ENCODE measurements at places on chromosomes 1 and 21. TPM values are rescaled to one million over a fixed set of nuclear protein-coding genes. Genes with fewer than 3 reads are reported as not detected.

DNA sequence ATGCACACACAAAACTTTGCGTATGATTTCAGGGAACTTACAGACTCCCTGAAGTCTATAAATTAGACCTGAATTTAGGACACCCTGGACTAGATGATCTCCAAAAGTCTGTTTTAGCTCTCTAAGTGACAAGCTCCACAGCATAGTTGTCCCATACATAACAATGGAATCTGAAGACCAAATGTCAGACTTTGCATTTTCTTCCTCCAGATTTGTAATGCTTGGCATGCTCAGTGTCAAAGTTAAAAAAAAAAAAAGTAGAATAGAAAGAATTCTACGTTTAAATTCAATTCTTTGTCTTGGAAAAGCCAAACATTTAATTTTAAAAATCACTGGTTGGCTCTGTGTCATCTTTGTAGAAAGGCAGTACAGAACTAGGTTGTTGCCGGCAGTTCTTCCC is 66.7 kb downstream of the OLFML2B start:
- DNase-seq, result no peak

- DNase-seq, result no peak
Observed at GRCh38 chr21:45331531-45332147, 43.9 kb upstream of the POFUT2 start.

DNA sequence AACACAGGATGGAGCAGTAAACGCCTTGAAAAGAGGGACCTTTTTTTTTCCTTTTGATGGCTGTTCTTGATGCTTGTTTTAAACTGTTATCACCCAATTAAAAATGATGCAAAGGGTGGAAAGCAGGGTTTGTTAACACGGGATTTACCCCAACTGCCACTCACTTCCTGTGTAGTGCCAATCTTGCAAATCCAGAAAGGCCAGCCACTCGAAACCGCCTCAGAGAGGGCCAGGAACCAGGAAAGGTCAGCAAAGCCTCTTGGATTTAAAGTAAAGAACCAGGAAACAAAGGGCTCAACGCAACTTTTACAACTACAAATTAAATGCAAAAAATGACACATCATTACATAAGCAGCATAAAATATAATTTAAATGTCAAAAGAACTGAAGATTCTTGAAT is 347.4 kb downstream of the PDE4B start:
- no peak for DNase-seq

The LBR gene
- 19.4 TPM for total RNA-seq

DNA sequence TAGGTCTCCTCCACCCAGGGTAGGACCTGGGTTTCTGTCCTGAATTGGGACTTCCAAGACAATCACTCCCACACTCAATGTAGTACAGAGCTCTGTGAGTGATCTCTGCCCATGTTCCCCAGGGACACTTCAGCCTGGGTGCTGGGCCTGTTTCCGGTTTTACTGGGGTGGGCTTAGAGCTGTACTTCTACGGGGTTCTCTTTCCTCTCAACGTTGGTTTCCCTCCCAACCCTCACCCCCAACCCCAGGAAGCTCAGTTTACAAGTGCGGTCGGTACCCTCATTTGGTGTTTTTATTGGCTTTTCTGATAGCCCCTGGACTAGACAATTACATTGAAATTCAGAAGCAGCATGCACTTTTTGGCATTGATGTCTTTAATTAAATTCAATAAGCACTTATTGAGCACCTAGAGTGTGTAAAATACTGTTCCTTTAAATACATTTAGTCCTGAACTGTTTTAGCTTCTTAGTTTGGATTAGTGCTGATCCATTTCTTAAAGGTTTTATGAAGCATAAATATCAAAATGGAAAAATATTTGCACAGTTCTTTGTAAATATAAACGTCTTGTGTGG is 542 bp upstream of the XPR1 start:
- DNase-seq, result no peak

The FCAMR gene
- not detected for total RNA-seq

GRCh38 chr1:63955370-63956145 is 181.7 kb downstream of the ROR1 start:
- DNase-seq, result no peak

The MEGF6 gene
- total RNA-seq, result 1.8 TPM

- no peak for DNase-seq
Observed at GRCh38 chr1:223669003-223669795, 3.7 kb upstream of the CAPN8 start.
